ENCODE measurements at places on chromosomes 5 and 9. TPM values are rescaled to one million over a fixed set of nuclear protein-coding genes. Genes with fewer than 3 reads are reported as not detected.

The CTXN3 gene
- total RNA-seq = not detected

The SPINK5 gene
- not detected for total RNA-seq

The OR4F3 gene
- not detected for total RNA-seq

The BAAT gene
- total RNA-seq = 0.31 TPM

The GHR gene
- 0.05 TPM for total RNA-seq

The MAMDC4 gene
- 4.6 TPM for total RNA-seq

The FOXD4L5 gene
- 0.06 TPM for total RNA-seq

The TMEM232 gene
- total RNA-seq = 0.10 TPM

Measured in A549 treated with AZD2906 at 1 μM for 4 hours (cell line).